ENCODE measurements at places on chromosomes 4 and X.
A peak's percentile ranks its signal among the peaks of the same experiment; 100 is the strongest.

GRCh38 chrX:88613338-88613737 is 133.7 kb upstream of the CPXCR1 start:
- no peak for DNase-seq

- DNase-seq = no peak
These were observed 79.8 kb downstream of the CLCN5 start for GRCh38 chrX:50002067-50002714.

GRCh38 chr4:57048590-57049304 is 61.4 kb downstream of the IGFBP7 start:
- DNase-seq = no peak

- no peak for DNase-seq
These were observed at the start of gene DCLK2 for GRCh38 chr4:150078041-150078578. Gene DCLK2 (plus strand): TSS chr4:150078445. CDS start chr4:150079028, 583 bp downstream.

DNA sequence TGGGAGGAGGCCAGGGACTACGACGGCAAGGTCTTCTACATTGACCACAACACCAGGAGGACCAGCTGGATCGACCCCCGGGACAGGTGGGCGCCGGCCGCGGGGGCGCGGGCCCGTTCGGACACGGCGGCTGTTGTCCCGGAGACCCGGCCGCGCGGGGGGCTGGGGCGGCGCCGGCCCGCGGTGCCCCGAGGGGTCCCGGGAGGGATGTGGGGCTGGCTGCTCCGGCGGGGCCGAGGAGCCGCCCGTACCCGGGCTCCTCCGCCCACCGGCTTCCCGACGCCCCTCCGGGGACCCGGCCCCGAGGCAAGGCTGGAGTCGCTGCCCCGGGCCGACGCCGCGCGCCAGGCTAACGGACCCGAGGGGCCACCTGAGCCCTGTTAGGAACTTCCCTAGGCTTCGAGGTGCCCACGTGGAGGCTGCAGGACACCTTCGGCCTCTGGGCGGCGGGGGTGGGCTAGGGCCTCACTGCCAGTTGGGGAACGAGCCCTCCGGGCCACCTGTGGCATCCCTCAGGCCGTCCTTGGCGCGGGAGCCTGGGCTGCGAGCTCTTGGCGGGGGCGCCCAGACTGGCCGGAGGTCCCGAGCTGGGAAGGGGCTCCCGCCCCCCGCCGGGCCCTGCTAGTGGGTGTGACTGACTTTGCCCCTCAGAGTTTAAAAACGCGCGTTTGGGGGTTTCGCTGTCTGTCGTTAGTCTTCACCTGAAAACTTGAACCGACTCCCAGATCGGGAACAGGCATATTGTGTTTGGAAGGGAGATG is 660 bp downstream of the WWC2 start:
- no peak for DNase-seq

GRCh38 chrX:132216806-132217202 is 2.4 kb downstream of the RAP2C start:
- no peak for DNase-seq

DNA sequence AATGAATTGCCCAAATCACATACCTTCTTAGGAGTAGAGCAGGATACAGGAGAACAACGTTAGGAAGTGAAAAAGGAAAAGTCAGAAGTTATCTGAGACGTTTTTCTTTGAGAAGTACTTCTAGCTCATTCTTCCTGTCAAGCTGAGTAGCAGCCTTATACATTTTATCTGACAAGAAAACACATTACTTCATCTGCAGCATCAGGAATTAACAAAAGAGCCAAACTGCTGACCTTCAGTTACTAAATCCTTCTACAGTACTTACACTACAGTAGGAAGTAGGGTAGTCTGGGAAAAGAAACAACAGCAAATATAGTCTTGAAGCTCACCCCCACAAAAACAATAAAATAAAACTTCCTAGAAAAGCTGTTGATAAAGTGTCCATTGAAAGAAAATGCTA is 57.0 kb downstream of the ATP11C start:
- DNase-seq = no peak

DNA sequence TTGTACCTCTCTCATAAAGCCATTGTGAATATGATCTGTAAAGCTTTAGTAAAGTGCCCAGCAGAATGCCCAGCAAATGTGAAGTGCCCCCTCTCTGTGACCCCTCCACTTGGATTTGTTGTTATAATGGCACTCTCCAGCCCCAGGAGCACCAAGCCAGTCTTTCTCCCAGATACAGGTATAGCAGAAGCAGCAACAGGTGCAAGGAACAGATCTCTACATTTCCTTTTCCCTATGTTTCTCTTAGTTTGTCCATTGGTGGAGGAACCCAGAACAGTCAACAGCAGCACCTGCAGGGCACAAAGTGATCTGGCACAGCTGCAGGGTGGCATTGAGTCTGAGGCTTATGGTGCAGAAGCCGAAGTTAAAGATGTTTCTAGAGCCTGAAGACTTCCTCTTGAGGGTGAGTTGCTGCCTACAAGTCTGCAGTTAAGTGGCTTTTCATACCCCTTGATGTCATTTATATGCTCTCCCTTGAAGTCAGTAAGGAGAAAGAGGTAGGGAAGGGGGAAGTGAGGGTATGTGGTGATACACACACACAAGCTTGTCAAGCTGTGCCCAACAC is 16.1 kb upstream of the CXCL3 start:
- no peak for DNase-seq

GRCh38 chrX:150446995-150447394 is 83.9 kb downstream of the MAMLD1 start:
- no peak for DNase-seq

DNA sequence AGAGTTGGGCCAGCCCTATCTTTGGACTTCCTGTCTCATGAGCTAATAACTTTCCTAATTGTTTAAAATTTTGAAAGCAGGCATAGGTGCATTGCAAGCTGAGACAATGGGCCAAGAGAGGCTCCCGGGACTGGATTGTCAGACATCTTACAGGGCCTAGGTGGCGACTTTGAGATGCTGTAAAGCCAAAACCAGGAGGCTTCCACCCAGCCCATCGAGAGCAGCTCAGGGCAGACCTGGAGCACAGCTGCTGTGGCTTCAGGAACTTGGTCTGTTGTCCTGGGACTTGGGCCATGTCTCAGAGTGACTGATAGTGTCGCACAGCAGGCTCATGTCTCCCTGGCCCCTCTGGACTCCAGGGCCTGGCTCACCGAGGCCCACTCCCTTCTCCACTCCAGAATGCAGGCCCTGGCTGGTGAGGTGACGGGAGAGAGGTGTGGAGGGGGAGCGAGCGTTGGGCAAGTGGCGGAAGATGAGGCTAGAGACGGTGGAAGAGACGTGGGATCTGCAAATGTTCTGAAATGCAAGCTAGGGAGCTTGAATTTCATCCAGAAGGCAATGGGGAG is 24.1 kb upstream of the MTM1 start:
- DNase-seq = no peak

DNA sequence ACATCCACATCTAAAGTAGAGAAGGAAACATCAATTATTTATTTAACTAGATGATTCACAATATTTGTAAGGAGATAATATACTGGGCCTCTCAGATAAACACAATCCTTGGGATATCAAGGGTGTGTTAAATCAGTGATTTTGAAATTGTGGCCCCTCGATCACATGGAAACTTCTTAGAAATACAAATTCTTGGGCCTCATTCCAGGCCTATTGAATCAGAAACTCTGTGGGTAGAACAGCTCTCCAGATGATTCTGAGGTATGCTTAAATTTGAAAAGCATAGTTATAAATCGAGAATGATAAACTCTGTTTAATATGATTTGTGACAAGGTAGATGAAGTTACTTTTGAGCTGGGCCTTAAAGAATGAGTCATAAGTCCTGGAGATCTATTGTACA is 64.3 kb upstream of the GPR174 start:
- DNase-seq = no peak

- peak; percentile 3 for DNase-seq
These were observed 900 bp downstream of the TRO start for GRCh38 chrX:54921427-54922021.

GRCh38 chr4:12965334-12965733 is 518.8 kb downstream of the RAB28 start:
- DNase-seq = no peak

GRCh38 chr4:53484911-53485657 is 106.2 kb downstream of the LNX1 start:
- DNase-seq = no peak

DNA sequence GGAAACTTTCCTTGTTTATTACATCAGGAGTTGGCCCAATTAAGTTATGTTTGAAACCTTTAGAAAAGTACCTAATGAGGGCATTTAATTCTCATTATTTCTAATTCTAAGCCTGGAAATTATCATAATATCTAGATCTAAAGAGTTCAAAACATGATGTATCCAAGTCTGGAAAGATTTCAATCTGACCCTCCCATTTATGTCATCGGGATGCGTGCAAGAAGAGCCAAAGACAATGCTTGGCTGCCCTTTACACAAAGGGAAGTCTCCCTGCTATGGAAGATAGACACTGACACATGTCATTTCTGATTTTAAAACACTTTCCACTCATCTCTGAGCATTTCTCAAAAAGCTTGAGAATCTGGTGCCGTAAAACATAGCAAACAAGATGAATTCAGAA is 222.4 kb downstream of the ANTXR2 start:
- DNase-seq = no peak

DNA sequence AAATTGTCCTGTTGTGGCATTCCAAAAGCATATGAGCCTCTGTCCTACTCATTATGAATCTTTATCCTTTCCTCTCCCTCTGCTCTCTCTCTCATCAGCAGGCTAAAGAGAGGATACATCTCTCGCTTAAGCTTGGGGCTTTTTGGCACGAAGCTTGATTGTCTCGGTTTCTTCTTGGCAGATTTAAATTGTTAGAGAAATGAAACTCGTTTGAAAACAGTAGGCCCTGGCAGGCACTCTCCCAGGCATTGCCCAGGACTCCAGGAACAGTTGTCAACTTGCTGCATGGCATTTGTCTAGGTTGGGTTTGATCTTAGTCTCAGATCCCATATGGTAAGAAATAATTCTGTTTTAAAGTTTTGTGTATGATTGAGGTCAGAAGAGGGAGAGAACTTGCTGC is 35.5 kb downstream of the NAA11 start:
- DNase-seq = no peak

DNA sequence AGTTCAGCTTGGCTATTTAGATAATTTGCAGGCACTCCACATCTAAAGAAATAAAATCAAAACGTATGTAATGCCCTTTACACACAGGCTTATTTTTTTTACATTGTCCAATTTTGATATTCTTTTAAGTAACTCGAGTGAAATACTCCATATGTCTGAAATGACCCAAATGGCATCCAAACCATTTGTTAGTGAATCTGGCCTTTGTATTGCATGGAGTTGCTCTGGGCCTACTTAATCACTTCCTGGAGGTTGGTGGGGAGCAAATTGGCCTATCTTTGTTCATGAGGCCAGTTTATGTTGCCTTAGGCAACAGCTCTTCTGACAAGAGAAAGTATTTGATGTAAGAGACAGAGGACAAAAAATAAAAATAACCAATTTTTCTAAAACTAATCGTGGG is 47.6 kb upstream of the TMEM131L start:
- DNase-seq = no peak

GRCh38 chrX:63551856-63552255 is 200.7 kb upstream of the SPIN4 start:
- DNase-seq = no peak

DNA sequence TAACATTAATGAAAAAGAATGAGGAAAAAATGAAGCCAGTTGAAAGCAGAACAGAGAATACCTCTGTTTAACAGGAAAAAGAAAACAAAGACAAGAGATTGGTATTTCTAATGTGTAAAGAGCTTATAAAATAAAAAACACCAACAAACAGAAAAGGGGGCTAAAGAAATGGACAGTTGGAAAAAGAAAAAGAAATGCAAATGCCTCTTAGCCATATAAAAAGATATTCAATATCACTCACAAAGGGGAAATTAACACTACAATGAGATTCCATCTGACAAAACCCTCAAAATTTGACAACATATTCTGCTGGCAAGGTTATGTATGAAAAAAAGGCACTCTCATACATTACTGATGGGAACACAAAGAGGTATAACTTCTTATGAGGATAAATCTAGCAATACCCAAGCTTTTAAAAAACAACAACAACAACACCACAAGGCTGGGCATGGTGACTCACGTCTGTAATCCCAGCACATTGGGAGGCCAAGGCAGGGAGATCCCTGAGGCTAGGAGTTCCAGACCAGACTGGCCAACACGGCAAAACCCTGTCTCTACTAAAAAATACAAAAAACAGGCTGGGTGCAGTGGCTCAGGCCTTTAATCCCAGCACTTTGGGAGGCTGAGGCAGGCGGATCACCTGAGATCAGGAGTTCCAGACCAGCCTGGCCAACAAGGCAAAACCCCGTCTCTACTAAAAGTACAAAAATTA is 75.8 kb downstream of the FRYL start:
- DNase-seq = no peak
